Kasumi-1 (cell line): ENCODE measurements at places on chromosomes 1 and 21.

DNA sequence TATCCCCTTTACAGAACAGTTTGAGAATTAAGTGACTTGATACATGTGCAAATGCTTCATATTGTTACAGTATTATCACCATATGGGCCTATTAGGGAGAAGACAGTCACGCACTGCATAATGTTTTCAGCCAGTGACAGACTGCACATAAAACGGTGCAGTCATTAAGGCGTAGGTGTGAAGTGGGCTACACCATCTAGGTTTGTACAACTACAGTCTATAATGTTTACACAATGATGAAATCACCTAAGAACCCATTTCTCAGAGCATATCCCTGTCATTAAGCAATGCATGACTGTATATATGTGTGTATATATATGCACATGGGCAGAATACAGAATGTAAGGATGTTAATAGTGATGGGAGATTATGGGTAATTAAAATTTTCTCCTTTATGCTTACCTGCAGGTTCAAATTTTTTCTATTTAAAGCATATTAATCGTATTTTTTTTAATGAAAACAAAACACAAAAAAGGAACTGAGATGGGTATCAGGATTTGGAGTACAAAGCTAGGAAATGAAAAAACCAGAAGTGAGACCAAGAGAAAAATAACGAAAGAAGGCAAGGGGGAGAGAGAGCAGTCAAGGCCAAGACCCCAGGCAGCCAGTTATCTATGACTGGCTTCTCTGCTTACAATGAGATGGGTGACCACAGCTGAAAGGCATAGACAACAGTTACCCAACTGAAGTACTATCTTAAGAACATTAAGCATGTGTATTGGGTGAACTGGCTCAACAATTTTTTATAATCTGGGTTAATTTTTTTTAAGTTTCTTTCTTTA, 122.9 kb upstream of the DAB1 start:
- DNase-seq, result no peak

DNA sequence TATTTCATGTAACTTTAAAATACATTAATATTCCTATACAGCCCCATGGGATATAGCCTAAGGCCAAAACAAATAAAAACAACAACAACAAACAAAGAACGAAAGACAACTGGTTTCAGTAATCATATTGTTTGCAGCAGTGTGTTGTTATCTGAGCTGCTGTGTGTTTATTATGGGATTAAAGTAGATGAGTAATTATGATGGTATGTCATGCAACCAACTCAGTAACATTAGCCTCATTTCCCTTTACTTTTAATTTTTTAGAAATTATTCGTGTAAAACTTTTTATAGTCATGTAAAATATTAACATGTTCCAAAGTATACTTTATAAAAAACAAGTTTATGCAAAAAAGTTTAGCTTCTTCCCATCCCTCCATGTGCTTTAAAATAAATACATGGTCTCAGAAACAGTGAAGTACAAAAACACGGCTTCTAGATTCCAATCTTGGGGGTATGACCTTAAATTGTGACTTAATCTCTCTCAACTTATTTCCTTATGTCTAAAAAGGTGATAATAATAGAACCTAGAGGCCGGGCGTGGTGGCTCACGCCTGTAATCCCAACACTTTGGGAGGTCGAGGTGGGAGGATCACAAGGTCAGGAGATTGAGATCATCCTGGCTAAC, 176.1 kb downstream of the SLC45A1 start:
- DNase-seq, result no peak

GRCh38 chr1:184075055-184076029, 23.8 kb downstream of the TSEN15 start:
- DNase-seq, result peak; percentile 73

DNA sequence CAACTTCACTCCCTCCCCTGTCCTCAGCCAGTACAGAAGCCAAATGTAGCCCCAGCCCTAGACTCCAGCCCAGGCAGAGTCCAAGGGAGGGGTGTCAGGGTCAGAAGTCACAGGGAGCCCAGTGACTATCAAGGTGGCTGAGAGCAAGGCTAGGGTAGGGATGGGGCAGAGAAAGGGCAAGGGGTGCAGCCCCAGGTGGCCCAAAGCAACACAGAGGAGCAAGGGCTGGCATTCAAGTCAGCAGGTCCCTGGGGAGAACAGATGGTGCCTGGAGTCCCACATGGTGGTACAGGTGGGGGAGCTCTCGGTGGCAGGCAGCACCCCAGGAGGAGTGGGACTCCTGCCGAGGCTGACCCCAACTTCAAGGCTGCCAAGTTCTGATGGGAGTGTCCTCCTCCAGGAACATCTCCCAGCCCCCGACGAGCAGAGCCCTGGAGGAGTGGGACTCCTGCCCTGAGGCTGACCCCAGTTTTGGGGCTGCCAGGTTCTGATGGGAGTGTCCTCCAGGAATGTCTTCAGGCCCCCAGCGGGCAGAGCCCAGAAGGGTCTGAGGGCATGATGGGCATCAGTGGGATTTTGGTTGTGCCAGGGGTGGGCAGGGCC, 3.7 kb upstream of the DVL1 start:
- DNase-seq, result no peak

GRCh38 chr1:192669174-192669573, 33.2 kb downstream of the RGS13 start:
- no peak for DNase-seq

DNA sequence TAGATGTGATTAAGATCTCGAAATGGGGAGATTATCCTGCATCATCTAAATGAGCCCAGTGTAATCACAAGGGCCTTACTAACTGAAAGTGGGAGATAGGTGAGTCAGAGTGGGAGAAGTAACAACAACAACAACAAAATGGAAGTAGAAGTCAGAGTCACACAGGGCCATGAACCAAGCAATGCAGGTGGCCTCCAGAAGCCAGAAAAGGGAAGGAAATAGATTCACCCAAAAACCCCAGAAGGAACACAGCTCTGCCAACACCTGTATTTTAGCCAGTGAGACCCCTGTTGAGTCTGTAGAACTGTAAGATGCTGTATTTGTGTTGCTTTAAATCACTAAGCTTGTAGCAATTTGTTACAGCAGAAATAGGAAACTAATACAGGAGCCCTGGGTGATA, 4.1 kb downstream of the TAGLN2 start:
- no peak for DNase-seq

DNA sequence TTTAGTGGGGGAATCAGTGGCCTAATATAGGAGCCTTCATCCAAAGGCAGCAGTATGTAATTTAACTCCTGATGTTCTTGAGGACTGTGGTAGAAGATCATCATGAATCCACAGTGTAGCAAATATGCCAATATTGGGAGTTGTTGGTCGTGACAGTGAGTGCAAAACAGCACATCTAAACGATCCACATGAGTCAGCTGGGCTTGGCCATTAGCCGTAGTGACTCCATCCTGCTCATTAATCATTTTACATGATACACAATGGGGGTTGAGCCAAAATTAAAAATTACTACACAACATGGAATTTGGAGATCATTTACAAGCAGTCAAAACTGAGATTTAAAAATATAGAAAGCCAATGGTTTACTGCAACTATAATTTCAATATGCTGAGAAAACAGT, 653.9 kb upstream of the CAMK1G start:
- DNase-seq, result no peak

- DNase-seq, result peak; percentile 11
Measured at GRCh38 chr1:161046605-161047228, 940 bp upstream of the USF1 start.

- no peak for DNase-seq
Measured at GRCh38 chr1:200299571-200299970, 110.3 kb downstream of the ZNF281 start.

DNA sequence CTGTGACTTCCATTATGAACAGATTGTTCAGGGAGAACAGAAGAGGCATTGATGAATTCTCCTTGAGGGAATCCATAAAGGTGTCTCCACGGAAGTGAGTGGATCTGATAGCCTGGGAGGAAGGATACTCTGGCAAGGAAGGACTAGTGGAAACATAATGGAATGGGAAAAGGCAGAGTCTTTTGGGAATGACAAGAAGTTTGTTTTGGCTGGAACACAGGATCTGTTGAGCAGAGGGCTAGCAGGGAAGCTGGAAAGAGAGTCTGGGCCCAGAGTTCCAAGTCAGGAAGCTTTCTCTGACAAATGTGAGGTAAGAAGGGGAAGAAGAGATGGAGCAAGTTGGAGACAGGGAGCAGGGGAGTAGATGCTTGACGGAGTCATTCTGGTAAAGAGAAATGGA, 8.1 kb downstream of the ADAMTS5 start:
- DNase-seq, result no peak

GRCh38 chr1:166297993-166298392, 131.2 kb upstream of the FAM78B start:
- DNase-seq, result no peak

DNA sequence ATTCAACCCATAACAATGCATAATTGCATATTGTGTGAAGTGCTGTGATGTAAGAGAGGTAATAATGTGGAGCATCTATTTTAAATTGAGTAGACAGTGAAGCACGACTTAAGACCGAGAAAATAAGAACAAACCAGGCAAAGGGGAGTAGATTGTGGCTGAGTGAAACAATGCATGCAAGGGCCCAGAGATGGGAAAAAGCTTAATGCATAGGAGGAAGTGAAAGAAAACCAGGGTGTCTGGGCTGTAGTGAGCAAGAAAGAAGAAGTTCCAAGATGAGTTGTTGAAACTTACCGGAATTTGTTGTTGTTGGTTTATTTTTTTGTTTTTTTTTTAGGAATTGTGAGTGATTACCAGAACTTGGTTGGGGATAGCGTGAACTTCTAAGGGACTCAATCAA, 104.7 kb downstream of the SNX7 start:
- DNase-seq, result peak; percentile 53

- peak; percentile 32 for DNase-seq
Measured at GRCh38 chr1:75616436-75617433, 5.8 kb upstream of the SLC44A5 start.

- DNase-seq, result no peak
Measured at GRCh38 chr1:172135076-172135672, 285.3 kb upstream of the C1orf105 start.

GRCh38 chr1:113868387-113869083, 3.0 kb downstream of the PTPN22 start:
- DNase-seq, result no peak

- no peak for DNase-seq
Measured at GRCh38 chr1:59556802-59557548, 257.8 kb upstream of the HOOK1 start.

DNA sequence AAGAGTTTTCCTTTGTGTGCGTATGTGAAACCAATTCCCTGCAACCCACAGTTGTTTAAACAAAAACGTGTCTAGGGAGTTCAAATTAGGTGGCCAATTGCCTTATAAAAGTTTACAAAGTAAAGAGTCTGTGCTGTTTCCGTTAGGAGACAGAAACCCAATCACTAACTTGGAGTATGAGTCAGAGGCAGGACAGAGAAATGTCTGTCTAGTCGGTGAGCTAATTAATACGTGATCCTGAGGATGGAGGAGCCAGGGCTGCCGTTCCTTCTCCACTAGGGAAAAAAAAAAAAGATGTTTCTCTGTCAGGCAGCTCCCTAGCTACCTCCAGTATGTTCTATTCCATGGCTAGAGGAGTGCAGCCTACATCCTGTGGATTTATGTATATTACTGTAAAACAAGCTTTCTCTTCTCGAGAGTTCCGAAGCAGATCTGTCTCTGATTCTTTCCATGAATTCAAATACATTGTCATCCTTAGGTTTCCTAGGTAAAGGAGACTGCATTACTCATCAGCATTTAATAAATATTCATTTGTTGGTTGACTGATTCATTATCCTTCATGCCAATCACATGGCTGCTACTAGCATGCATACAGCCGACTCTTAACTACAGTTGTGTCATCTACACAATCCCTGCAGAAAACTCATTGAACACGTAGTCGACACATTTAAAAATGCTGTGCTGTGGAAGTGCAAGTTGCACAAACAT, 430.6 kb downstream of the KIF26B start:
- DNase-seq, result no peak

- no peak for DNase-seq
Measured at GRCh38 chr1:223733898-223734852, 21.8 kb downstream of the CAPN2 start.

- no peak for DNase-seq
Measured at GRCh38 chr21:34595457-34595856, 19.5 kb downstream of the RCAN1 start.

DNA sequence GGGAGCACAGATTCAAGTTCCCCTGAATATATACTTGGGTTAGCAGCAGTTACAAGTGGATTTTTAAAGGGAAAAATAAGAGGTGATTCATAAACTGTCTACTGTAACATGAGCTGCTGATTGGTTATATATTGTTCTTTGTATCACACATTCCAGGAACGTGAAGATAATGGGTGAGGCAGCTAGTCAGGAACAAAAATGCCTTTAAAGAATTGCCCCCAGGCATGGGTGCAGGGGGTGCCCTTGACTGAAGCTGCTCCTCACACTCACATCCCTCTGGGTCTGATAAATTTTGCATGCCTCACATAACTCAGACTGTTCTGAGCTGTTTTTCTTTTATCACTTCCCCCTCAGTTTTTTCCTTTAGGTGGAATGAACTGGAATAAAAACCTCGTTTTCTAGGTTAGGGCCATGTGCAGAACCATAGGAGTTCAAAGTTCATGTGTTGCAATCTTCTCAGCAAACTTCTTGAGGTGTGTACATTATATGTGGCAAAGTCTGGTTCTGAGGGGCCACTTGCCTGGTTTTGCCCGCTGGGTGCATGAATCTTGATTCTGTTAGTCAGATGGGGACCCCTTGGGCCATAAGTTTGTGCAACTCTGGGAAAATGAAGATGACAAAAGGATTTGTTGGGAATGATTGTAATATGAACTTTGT, 21.1 kb downstream of the TBX19 start:
- DNase-seq, result no peak

DNA sequence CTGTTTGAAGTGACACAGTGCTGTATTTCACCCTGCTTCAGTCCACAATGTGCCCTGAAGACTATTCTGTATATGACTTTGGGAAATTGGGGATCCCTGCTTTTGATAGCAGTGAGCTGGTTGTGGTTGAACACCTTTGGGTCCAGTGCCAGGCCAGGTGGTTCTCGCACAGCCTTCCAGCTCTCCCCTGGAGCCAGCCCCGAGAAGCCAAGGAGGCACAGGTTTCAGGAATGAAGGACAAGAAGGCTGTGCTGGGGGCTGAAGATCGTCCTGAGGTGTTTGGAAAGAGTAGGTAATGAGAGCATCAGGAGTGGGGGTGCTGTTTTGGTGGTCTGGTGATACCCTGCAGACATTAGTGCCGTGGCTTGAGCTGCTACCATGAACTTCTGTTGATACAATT, 131.4 kb upstream of the COL6A1 start:
- DNase-seq, result no peak

GRCh38 chr1:101264697-101265096, 27.9 kb downstream of the S1PR1 start:
- DNase-seq, result no peak

GRCh38 chr21:31310750-31311149, 33.3 kb downstream of the TIAM1 start:
- no peak for DNase-seq

GRCh38 chr1:87305151-87305550, 23.5 kb upstream of the LMO4 start:
- DNase-seq, result peak; percentile 75

- DNase-seq, result no peak
Measured at GRCh38 chr1:175630076-175630475, 113.3 kb downstream of the TNR start.

DNA sequence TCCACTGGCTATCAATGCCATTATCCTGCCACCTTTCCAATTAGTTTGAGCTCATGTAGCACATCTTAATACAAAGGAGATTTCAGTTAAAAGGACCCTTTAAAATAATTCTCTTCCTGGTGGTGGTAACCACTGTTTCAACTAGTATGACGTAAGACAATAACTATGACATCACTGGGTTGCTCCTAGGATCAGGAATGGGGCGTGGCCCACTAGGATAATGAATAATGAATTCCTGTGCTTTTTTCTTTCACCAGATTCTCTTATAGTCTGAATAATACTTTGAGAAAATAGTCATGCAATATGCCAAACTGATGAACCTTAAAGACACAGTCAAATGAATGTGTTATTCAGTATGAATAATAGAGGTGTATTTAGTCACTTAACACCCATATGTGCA, 10.6 kb upstream of the KIFAP3 start:
- no peak for DNase-seq
